ENCODE measurements at places on chromosomes 6 and 20.
A peak's percentile ranks its signal among the peaks of the same experiment; 100 is the strongest.

- DNase-seq: no peak
These were observed 1.1 kb downstream of the CD109 start for GRCh38 chr6:73696966-73697655.

DNA sequence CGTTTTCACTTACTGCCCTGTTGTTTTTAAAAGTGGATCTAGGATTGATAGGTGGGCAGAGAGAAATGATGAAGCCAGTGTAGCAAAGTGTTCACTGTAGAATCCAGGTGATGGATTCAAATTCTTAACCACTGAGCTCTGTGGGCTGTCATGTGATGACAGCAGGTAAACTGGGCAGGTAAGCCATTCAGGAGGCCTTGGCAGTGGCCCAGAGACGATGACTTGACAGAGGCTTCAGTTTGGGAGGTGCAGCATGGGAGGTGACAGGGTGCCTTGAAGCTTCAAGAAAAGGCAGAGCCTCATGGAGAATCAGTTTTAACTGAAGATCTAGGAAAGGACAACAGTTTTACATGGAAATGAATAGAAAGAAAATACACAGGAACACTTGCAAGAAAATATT, 2.0 kb downstream of the NAA20 start:
- DNase-seq: no peak

DNA sequence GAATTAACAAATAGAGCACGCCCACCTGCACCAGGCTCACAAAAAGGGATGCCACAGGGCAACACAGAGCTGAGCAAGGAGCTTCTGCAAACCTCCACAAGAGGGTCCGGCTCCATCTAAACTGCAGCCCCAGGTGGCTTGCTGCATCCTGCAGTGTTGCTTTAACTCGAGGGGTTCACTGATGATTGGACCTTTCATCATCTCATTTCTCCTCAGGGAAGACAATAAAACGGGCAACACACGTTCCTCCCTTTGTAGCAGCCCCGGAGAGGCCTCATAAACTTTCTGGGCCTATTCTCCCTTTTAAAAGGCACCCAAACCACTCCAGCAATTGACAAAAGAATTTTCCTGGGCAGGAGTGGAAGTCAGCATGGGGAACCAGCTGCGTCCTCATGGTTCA, 161.5 kb upstream of the CDH4 start:
- DNase-seq: no peak

- no peak for DNase-seq
These were observed 124.4 kb downstream of the TCP11 start for GRCh38 chr6:35016502-35017321.

DNA sequence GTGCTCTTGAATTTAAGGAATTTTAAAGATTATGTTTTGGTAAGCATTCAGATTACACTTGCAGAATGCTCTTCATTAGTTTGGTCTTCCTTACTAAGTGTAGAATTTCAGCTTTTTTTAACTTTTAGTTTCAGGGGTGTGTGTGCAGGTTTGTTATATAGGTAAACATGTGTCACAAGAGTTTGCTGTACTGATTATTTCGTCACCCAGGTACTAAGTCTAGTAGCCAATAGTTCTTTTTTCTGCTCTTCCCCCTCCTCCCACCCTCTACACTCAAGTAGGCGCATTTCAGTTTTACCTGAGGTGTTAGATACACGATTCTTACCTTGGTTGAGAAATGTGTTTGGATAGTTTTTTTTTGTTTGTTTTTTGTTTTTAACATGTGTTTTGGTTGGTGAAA, 68.3 kb downstream of the AFG1L start:
- no peak for DNase-seq

DNA sequence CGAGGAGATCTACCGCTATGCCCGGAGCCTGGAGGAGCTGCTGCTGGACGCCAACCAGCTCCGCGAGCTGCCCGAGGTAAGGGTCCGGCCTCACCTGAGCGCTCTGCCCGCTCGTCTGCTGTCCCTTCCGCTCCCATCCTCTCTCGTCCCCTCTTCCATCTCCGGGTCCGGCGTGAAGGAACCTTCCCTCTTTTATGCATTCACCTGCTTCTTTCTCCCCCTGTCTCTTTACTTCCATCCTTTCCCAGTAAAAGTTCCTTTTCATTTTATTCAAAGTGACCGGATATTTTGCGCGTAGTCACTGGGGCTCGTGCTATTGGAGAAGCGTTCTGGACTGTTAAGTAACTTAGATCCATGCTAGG, 516 bp downstream of the LRRC1 start:
- no peak for DNase-seq

- DNase-seq: no peak
These were observed 455.1 kb upstream of the CITED2 start for GRCh38 chr6:139829576-139829975.

DNA sequence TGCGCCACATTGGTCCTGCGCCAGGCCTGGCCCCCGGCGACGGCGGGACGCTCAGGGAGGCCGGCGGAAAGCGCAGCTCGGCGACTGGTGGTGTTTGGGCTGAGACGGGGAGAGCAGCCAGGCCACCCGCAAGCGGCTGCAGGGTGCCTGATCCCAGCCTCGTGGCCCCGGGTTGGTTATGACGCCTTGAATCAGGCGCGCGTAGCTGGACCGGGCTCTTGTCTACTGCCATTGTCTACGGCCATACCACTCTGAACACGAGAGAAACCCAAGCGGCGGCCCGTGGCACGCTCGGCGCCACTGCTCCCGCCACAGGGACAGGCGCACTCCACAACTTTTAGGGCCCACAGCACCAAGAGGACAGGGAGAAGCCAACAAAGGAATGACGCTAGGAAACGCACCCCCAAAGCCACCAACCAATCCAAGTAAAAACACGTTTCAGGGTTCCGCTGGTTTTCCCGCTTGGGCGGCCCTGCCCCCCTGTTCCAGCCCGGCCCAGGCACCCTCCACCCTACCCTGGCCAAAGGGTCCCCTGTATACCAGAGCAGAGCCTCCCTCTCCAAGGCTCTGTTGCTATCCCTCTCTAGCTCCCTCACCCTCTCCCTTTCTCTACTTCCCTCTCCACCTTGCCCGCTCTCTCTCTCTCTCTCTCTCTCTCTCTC, 1849.3 kb upstream of the DEFB115 start:
- no peak for DNase-seq

DNA sequence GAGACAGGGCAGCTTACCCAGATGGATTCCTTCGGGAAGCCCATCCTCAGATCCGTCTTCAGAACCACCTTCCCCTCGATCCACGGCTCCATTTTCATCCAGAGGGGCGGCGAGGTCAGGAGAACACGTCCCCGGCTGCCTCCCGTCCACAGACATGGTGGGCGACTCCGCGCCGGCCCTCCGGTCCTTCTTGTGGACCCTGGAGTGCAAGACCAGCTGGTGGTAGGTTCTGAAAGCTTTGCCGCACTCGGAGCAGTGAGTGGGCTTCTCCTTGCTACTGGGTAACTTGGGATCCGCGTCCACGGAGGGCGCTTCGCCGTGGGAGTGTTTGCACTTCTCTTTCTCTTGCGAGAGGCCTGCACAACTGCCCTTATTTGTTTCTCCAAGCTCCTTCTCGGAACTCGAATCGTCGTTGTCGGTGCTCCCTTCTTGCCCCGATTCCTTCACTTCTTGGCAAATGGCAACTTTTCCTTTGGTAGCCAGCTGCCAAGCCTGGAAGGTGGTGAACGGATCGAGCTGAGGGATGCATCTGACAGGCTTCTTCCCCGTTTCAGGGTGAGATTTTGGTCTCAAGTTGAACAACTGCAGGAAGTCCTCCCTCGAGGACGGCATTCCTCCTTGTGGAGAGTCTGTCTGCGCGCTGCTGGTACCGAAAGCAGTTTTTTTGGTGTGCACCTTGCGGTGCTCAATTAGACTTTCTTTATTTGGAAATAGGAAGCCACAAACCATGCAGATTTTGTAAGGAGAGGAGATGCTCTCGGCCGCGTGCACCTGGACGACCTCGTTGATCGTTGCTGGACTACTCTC, 12.0 kb downstream of the ZNF217 start:
- DNase-seq: no peak

DNA sequence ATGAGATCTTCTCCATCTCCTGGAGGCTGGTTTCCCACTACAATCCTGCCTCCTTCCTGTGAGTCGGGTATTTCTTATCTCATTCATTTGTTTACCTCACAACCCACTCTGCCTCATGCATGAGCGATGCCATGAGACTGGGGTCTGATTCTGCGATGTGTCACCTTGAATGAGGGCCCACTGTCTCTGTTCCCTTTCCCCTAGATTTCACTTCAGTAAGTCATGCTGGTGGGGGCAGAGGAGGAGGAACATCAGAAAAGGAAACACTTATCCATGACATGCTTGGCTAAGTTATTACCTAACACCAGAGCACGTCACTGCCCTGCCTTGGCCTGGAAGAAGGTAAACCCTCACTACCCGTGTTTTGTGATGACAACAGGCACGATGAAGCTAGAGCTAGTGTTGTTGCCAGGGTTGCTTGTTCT, 337.4 kb upstream of the PRDM1 start:
- DNase-seq: no peak

DNA sequence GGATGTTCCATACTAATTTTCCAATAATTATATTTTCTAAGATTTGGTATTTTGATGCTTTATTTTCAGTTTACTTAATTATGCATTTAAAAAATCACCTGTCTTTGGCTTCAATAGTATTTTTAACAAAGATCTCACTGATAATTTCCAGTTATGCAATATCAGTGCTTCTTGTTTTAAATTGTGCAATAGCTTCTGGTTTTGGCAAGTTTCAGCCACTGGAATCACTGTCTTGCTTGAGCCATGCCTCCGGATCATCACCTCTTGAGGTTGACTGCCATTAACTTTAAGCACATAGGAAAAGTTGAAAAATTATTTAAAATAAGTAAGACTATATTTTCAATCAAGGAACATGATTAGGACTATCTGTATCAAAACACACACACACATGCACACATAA, 1242.1 kb downstream of the HACE1 start:
- DNase-seq: no peak

GRCh38 chr6:149389509-149390297, 10.4 kb upstream of the SUMO4 start:
- DNase-seq: no peak

- no peak for DNase-seq
These were observed 8.9 kb upstream of the IGF2R start for GRCh38 chr6:159959976-159960384.

GRCh38 chr6:19024737-19025136, 637.6 kb downstream of the RNF144B start:
- DNase-seq: no peak

GRCh38 chr6:113447088-113447831, 409.9 kb upstream of the MARCKS start:
- no peak for DNase-seq

DNA sequence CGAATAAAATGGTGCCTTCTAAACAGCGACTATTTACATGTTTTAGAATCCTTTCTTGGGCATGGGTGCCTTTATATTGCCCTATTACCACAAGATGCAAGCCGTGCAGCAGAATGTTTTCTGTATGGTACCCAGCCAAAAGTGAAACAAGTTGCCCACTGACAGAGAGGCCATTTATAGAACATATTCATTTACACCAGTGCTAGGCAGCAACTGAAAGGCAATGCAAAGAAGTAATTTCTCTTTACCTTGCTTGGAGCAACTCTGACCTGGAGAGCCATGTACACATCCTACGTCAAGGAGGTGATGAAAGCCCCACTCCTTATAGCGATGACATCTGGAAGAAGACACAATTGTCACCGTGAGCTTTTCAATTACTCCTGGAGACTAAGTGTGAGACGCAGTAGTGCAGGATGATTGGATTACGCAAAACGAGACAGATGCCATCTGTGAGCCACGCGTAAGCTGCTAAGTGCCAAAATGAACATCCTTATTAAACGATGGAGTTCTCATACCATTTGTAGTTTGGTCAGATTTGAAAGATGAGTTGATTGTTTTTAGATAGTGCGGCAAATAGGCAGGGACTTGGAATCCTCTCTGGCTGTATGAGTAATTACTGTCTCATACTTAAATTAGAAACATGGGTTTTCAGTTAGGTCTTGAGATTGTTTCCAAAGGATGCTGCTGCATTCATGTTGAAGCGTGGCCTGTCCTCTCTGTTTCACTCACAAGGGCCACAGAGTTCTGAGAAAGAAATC, at the start of gene TMEM244:
TSS of gene TMEM244 (minus strand) at position 408 of the 758 bp plus-strand sequence. CDS start at position 281, 127 bp downstream.
- DNase-seq: no peak

- no peak for DNase-seq
These were observed 97.5 kb downstream of the DLL1 start for GRCh38 chr6:170193326-170193821.

DNA sequence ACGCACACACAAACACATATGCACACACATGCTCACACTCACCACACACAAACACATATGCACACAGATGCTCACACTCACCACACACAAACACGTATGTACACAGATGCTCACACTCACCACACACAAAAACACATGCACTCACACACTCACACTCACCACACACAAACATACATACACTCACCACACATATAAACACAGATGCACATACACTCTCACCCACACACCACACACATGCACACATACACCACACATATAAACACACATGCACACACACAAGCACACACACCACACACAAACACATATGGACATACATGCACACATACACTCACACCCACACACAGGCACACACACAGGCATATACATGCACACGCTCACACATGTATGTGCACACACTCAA, 112.3 kb downstream of the ERMARD start:
- DNase-seq: no peak

DNA sequence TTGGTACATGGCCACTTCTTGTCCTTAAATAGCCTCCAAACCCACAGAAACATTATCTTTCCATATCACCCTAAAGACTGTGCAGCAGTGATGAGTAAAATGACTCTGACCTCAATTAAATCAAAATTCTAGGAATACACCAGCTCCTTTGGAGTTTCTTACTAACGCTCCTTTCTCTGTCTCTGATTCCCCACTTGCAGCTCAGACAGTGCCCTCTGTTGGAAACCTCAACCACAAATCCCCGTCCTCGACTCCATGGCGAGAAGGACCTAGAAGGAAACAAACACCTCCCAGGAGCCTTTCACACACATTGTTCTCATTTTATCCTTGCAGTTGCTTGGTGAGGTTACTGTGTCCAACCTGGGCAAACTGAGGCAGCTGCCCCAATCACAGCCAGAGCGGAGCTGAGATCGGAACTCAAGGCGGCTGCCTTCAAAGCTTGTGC, 17.7 kb upstream of the PARD6B start:
- no peak for DNase-seq

DNA sequence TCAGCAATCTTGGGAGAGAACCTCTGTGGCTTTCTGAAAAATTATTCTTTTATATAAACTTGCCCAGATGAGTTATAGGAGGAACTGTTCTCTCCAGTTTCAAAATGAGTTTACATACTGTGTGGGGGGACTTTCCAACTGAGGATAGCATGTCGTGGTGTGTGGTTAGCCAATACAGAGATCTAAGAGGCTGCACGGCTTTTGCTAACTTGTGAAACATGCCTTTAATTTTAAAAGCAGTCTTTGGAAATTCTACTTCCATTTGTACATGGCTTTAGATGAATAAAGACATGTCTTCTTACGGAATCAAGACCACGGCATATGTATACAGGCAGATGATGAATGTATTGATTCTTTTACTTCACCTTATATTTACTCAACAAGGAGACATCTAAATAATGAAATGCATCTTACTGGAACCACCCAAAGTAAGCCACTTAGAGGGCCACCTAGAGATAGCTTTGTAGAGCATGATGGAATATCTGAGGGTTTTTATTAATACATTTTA, 39.8 kb downstream of the HIVEP1 start:
- DNase-seq: peak; percentile 31

Measured in activated T-cell treated with anti-CD3 and anti-CD28 coated beads, Interleukin-2, amount 50 U/mL, for 4 hours (primary cell).